ENCODE measurements at places on chromosomes 5 and 9. TPM values are rescaled to one million over a fixed set of nuclear protein-coding genes. Genes with fewer than 3 reads are reported as not detected.

Gene TPPP
- under 0.01 TPM for total RNA-seq

Gene WNT8A
- total RNA-seq = not detected

Gene CDKN2B-AS1
- total RNA-seq = 1.1 TPM

- H3K27ac ChIP-seq = peak overlapping the region; percentile 93
- peaks cover 15% of the 10 kb centered on the region for H3K4me1 ChIP-seq
- peaks cover 5% of the 10 kb centered on the region for H3K36me3 ChIP-seq
- DNase-seq = peak; percentile 99
These were observed 105.9 kb downstream of the DPYSL3 start for GRCh38 chr5:147403651-147404640.

DNA sequence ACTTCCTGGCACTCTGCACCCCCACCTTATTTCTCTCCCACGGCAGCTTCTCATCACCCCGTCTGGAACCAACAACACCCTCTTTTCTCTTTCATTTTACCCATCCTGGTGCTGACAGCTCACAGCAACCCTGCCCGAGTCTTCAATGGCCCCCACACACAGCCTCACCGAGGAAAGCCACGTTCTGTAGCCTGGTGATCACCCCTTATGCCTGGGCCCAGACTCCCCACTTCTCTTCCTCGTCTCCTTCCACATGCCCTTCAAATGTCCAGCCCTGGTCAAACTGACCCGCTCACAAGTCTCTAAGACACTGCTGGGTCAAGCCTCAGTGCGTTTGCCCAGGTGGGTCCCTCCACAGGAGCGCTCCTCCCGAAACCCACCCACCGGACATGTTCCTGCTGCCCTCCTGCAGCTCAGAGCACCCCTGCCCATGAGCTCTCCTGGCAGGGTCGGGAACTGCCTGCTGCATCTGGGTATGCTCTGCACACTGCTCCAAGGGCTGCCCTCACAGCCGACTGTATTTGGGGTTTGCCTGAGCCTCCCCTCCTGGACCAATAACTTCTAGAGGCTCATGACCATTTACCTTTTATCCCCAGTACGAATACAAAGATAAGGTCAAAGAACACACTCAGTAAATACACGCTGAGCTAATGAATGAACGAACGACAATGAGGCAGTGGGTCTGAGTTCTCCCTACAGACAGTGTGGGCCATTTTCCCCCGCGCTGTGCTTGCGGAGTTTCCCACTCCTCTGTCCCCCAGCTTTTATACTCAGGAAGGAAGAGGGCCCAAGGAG, 154.7 kb upstream of the PHYKPL start:
- no peaks in the 10 kb centered on the region for H3K4me1 ChIP-seq
- no peaks in the 10 kb centered on the region for H3K27me3 ChIP-seq
- H3K36me3 ChIP-seq = no peaks in the 10 kb centered on the region
- no peak overlapping the region for H3K27ac ChIP-seq

DNA sequence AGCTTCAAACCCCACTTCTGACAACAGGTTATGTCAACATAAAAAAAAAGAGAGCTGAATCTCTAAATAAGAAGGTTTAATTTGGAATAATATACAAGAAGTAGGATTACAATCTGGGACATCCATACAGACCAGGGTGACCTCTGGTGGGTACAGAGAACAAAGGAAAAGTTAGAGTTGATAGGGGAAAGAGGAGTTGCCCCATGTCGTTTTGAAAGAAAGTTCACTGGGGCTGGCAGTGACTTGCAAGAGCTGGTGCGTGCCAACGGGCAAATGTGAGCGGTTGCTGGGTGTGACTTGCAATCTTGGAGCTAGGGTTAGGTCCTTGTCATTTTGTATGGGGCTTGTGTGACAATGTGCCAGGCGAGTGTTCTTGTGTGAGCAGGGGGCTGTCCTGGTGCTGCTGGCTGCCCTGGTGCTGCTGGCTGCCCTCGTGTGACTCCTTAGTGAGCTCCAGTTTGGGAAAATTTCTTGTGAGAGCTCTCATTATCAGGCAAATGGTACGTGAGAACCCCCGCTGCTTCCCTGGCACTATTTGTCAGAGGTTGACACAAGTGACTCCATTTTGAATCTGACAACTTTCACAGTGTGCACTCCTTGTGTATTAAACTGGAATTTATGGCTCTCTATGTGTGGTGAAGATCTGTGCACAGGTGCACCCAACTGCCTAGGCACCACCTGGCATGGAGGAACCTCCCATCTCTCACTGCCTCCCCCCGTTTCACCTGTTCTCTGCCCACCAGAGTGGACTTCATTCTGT, 69.8 kb downstream of the UBE2QL1 start:
- H3K36me3 ChIP-seq = no peaks in the 10 kb centered on the region
- no peak overlapping the region for H3K27ac ChIP-seq
- H3K27me3 ChIP-seq = peaks cover 4% of the 10 kb centered on the region
- no peaks in the 10 kb centered on the region for H3K4me1 ChIP-seq

Gene OR1J2
- not detected for total RNA-seq

- peaks cover 31% of the 10 kb centered on the region for H3K4me1 ChIP-seq
- no peaks in the 10 kb centered on the region for H3K27me3 ChIP-seq
- peak overlapping the region; percentile 77 for H3K27ac ChIP-seq
- H3K36me3 ChIP-seq = peaks cover 2% of the 10 kb centered on the region
- H3K4me3 ChIP-seq = peak overlapping the region; percentile 2
These were observed 3.7 kb downstream of the GSN start for GRCh38 chr9:121271368-121272341.

- H3K27me3 ChIP-seq = no peaks in the 10 kb centered on the region
- H3K4me3 ChIP-seq = no peak overlapping the region
- H3K36me3 ChIP-seq = no peaks in the 10 kb centered on the region
- H3K27ac ChIP-seq = peak overlapping the region; percentile 84
- DNase-seq = peak; percentile 74
- H3K4me1 ChIP-seq = peaks cover 12% of the 10 kb centered on the region
These were observed 233.3 kb downstream of the BNC2 start for GRCh38 chr9:16637218-16637617.

Gene GPR151
- total RNA-seq = not detected

DNA sequence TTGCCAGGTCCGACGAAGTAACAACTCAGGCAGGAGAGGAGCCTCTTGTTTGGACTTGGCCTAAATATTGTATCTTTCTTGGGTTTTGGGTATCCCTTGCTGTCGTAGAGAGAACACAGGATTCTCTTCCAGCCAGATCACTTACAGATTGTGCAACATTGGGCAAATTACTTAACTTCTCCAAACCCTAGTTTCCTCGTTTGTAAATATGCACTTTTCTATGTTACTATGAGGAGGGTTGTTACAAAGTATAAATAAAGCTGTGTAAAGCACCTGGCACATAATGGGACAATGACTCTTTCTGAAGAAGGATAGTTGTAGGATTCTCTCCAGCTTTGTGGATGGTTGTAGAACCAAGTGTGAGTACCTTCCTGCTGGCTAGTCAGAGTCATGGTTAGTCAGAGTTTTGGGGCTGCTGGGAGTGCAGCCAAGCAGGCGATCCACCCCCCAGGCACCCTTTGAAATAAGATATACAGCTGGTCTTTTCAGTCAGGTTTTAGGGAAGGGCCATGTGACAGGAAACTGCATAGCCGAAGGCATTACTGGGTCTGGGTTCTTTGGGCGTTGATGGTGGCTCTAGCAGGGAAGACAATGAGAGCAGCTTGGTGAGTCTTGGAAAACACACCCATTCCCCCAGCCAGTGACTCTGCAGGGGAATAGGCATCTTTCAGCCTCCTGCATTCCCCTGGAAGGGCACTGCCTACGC, 49.9 kb upstream of the GDNF start:
- no peaks in the 10 kb centered on the region for H3K36me3 ChIP-seq
- H3K27me3 ChIP-seq = 0 out of 2 replicates have a peak, but pooled peaks cover 2% of the 10 kb centered on the region
- peaks cover 9% of the 10 kb centered on the region for H3K4me1 ChIP-seq

GRCh38 chr9:36426945-36427344, 26.9 kb upstream of the RNF38 start:
- peaks cover 2% of the 10 kb centered on the region for H3K4me1 ChIP-seq
- no peak for DNase-seq
- 0 out of 2 replicates have a peak, but pooled peaks cover 1% of the 10 kb centered on the region for H3K36me3 ChIP-seq
- H3K27me3 ChIP-seq = no peaks in the 10 kb centered on the region

Gene TRAF1
- 3.9 TPM for total RNA-seq

DNA sequence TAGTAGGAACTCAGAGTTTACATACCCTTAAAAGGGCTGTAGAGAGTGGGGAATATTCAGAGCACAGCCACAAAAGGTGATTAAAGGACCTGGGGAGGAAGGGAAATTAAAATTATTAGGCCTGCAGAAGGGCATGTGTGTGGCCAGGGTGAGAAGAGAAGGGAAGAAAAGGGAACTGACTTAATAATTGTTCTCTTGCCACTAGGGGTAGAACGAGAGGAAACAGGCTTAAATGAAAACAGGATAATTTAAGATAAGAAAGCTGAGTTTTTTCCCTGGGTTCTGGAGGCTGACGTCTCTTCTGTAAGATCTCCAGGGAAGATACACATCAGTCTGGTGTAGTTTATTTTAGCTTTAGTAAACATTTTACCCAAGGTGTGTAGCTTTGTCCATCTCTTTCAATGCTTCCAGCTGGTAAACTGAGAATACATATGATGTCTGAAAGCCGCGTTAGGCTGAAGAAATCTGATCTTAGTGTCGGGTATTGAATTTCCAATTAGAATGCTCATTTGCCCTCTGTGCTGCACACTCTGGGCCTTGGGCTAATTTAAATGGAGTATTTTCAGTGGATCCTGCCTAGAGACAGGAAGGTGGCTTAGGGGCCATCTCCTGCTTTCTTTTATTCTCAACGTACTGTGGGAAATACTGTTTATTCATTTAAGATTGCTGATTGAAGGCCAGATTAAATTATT, 416.8 kb downstream of the TMEM38B start:
- no peaks in the 10 kb centered on the region for H3K4me1 ChIP-seq
- H3K4me3 ChIP-seq = no peak overlapping the region
- no peaks in the 10 kb centered on the region for H3K27me3 ChIP-seq
- H3K36me3 ChIP-seq = no peaks in the 10 kb centered on the region

DNA sequence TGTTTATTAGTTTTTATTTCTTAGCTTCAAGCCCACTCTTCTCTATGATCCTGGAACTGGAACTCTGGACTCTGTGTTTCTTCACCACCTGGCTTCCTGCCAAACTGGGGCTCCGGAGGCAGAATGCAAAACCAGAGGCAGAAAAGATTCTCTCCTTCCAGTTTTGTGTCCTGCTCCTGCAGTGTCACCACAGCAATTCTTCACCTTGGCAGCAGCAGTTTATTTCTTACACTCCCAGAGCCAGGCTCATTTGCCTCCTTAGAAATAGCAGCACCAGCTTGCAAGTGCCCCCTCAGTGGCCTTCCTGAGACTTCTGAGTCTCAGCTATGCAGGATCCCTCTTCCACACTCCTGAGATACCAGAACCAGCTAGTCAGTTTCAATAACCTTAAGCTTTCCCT, 26.7 kb upstream of the CAMK4 start:
- H3K4me1 ChIP-seq = no peaks in the 10 kb centered on the region
- H3K36me3 ChIP-seq = no peaks in the 10 kb centered on the region
- DNase-seq = no peak

DNA sequence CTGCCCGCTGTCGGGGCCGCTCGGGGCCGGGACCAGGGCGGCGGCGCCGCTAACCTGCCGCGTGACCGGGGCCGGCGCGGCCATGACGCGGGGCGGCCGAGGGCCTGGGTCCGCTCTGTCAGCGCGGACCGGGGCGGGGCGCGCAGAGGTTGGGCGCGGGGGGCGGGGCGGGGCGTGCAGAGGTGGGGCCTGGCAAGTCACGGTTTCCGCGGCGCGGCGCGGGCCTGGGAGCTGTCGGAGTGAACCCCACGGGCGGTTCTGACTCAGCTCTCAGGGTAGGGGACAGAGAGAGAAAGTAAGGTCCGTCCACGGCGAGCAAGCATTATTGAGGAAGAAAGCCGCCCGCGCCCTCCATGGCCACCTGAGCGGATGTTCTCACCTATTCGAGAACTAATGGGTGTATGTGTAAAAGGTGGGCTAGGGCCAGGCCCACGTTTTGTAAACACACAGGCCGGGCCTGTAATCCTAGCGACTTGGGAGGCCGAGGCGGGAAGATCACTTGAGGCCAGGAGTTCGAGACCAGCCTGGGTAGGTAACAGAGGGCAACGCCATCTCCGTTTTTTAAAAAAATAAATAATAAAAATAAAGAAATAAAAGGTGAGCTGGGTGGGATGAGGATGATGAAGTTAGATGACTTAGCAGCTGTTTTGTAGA, at the start of gene PRXL2C:
Gene PRXL2C, minus strand, starts transcription at position 120 of the 654 bp plus-strand sequence. Its CDS starts 36 bp downstream, at position 84.
- DNase-seq = peak; percentile 52
- H3K27ac ChIP-seq = peak within 1 kb of the TSS; percentile 45
- H3K27me3 ChIP-seq = no peaks in the 10 kb centered on the region
- H3K4me1 ChIP-seq = no peaks in the 10 kb centered on the region

DNA sequence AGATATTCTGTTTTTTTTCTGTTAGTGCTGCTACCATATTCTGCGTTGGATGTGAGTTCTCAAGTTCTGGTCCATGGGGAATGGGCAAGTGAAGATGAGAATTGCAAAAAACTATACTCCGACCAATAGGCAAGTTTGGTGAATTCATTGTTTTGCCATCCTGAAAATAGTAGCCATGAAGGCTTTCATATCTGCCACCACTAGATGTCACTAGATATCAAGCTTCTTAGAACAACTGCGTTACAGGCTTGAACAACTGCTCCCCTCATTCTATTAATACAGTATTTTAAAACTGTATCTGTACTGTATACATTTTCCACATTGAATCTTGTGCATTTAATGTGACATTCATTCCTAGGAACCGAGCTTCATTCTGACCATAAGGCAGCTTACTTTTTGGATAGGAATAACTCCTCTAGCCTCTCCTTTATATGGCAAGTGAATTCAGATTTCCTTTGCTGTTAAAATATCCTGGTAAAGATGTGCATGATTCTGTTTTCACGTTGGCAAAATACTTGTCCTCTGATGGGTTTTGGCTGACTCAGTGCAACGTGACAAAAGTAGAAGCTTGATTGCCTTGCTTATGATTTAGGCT, 163.6 kb downstream of the SREK1 start:
- H3K4me1 ChIP-seq = no peaks in the 10 kb centered on the region
- H3K4me3 ChIP-seq = no peak overlapping the region

- H3K27me3 ChIP-seq = no peaks in the 10 kb centered on the region
- no peaks in the 10 kb centered on the region for H3K36me3 ChIP-seq
- no peaks in the 10 kb centered on the region for H3K4me1 ChIP-seq
- no peak for DNase-seq
- no peak overlapping the region for H3K27ac ChIP-seq
- no peak overlapping the region for H3K4me3 ChIP-seq
These were observed 129.1 kb upstream of the LPAR1 start for GRCh38 chr9:111167341-111167740.

Gene PLPPR1
- total RNA-seq = not detected

Gene PRDM9
- total RNA-seq = not detected

- H3K4me3 ChIP-seq = no peak overlapping the region
- H3K36me3 ChIP-seq = no peaks in the 10 kb centered on the region
- H3K4me1 ChIP-seq = no peaks in the 10 kb centered on the region
- no peak for DNase-seq
- H3K27ac ChIP-seq = no peak overlapping the region
These were observed 127.0 kb downstream of the GNA14 start for GRCh38 chr9:77521091-77521490.

GRCh38 chr5:32027717-32028458, 146.2 kb downstream of the GOLPH3 start:
- H3K27ac ChIP-seq = peak overlapping the region; percentile 45
- no peaks in the 10 kb centered on the region for H3K36me3 ChIP-seq
- H3K27me3 ChIP-seq = peaks cover 8% of the 10 kb centered on the region
- DNase-seq = peak; percentile 97
- H3K4me3 ChIP-seq = peak overlapping the region; percentile 1

- DNase-seq = no peak
- no peaks in the 10 kb centered on the region for H3K4me1 ChIP-seq
- no peaks in the 10 kb centered on the region for H3K36me3 ChIP-seq
- H3K27ac ChIP-seq = no peak overlapping the region
- peaks cover 2% of the 10 kb centered on the region for H3K27me3 ChIP-seq
These were observed 86.8 kb downstream of the NSUN2 start for GRCh38 chr5:6545770-6546690.

- no peak overlapping the region for H3K27ac ChIP-seq
- H3K4me3 ChIP-seq = no peak overlapping the region
- no peaks in the 10 kb centered on the region for H3K36me3 ChIP-seq
These were observed 64.1 kb upstream of the GOLM1 start for GRCh38 chr9:86163503-86163902.
